Aorta (tissue), 5 donors: ENCODE measurements at places on chromosomes 2 and 18. TPM values are rescaled to one million over a fixed set of nuclear protein-coding genes. Genes with fewer than 3 reads are reported as not detected.

The ANKRD53 gene
- total RNA-seq, result 1.9 TPM

The KRTCAP3 gene
- total RNA-seq, result 2.4 TPM

The LIPG gene
- 23.7 TPM for total RNA-seq

The PPP1R7 gene
- 46.1 TPM for total RNA-seq

The TXNDC2 gene
- total RNA-seq, result 0.65 TPM

The ERMN gene
- total RNA-seq, result 0.36 TPM

GRCh38 chr18:31241900-31242409 lies 76.0 kb upstream of the DSG1 start:
- no peaks in the 10 kb centered on the region for H3K4me1 ChIP-seq
- no peak for DNase-seq
- no peak overlapping the region for H3K27ac ChIP-seq
- no peaks in the 10 kb centered on the region for H3K27me3 ChIP-seq

DNA sequence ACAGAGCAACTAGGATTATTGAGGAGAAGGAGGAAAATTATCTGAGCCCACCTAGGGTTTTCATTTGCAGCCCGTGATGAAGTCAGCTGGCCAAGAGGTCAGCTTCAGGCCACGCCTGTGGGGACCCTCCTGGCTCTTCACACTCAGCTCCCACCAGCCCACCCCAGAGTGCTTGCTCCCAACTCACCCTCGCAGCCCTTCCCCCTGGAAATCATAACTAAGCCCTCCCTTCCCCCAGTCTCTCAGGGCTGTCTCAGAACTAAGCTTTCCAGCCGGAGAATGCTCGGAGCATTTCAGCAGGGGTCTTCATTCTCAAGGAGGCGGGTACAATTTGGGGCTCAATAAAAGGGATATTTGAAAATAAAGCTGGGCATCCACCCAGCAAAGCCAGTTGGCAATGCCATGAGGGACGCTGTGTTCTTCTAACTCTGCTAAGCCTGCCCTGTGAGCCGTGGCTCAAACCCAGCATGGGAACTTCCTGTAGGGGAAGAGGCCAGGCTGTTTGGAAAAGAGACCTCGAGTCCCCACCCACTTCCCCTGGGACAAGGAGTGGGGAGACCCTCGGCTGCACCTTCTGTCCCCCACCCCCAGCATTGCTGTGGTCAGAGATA lies 194.9 kb downstream of the CTIF start:
- H3K27ac ChIP-seq, result peak overlapping the region; percentile 10
- no peaks in the 10 kb centered on the region for H3K27me3 ChIP-seq
- H3K4me1 ChIP-seq, result no peaks in the 10 kb centered on the region
- DNase-seq, result peak; percentile 60
- H3K4me3 ChIP-seq, result no peak overlapping the region

DNA sequence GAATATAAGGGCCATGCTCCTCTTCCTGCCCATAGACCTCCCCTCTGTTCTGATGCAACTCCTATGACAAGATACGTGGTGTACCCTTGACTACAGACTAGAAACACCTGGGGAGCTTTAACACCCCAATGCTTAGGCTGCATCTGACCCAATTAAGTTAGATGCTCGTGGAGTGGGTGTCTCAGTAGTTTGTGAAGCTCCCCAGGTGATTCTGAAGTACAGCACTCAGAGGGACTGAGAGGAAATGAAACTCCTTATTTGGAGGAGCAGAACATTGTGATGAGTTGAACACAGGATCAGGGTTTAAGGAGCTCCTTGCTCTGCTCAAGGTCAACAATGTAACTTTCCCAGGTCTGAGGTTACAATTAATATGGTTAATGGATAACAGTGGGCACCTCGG lies 80.3 kb upstream of the TTC39C start:
- H3K4me1 ChIP-seq, result no peaks in the 10 kb centered on the region
- no peak for DNase-seq
- H3K4me3 ChIP-seq, result no peak overlapping the region
- no peaks in the 10 kb centered on the region for H3K36me3 ChIP-seq
- H3K27me3 ChIP-seq, result no peaks in the 10 kb centered on the region

DNA sequence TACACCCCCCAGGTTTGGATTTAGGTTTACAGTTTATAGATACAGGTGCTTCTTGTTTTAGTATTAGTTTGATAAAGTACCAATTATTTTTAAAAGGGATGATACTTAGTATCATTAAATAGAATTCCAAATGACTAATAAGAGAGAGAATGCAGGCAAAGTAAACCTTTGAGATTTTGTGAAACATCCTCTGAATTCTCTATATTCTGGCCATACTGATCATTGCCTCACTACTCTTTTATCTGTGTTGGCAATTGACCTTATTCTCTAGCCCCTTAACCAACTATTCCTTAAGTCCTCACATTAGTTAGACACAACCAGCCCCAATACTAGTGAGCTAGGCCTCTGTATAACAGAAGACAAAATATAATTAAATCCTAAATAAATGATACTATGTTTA lies 125.4 kb downstream of the COMMD1 start:
- no peak overlapping the region for H3K4me3 ChIP-seq
- H3K4me1 ChIP-seq, result no peaks in the 10 kb centered on the region
- H3K27ac ChIP-seq, result no peak overlapping the region
- DNase-seq, result no peak

- no peak overlapping the region for H3K27ac ChIP-seq
- H3K36me3 ChIP-seq, result no peaks in the 10 kb centered on the region
- DNase-seq, result no peak
- H3K27me3 ChIP-seq, result no peaks in the 10 kb centered on the region
- H3K4me3 ChIP-seq, result no peak overlapping the region
Measured at GRCh38 chr2:1010415-1010930, 59.8 kb downstream of the SNTG2 start.

DNA sequence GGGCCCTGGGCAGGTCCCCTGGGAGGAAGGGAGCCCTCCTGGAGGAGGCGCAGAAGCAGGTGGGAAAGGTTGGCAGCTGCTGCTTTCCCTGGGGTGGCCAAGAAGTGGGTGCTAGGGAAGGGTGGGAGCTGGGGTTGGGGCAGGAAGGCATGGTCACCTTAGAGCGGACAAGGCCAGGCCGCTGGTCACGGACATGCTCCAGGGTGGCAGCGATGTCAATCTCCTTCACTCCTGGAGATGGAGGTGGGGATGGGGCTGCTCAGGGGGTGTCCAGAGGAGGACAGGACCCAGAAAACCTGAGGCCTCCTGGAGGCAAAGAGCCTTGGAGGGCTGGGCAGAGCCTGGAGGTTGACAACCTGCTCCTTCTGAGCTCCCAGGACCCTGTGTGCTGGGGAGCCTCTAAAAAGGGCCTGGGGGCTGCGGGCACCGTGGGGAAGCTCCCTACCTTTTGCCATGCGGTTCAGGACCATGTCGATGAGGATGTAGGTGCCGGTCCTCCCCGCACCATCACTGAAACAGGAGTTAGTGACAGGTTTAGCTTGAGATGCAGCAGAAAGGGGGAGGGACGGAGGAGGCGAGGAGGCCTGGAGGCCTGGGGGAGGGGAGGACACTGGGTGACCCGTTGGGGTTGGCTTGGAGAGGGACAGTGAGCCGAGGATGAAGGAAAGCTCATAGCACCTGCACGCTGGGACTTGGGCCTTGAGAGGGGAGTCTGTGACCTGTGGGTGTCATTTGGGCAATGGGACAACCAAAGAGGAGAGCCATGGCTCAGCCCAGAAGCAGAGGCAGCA lies 11.4 kb downstream of the DNAJB2 start:
- no peak overlapping the region for H3K27ac ChIP-seq
- H3K27me3 ChIP-seq, result no peaks in the 10 kb centered on the region
- peak; percentile 67 for DNase-seq

DNA sequence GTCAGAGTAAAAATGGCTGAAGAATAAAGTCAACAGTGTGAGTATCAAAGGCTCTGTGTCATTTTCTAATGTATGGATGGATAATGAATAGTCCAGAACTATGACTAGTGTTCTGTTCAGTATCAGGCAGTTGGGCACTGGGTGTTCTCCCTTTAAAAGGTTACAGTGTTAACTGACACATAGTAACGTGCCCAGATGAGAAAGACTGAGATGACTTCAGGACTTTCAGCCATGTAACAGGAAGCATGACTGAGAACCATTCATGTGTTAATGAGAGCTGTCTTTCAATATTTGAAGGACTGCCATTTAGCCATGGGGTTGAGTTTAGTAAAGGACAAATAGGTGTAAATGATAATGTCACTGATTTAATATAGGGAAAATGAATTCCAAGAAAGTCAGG lies 187.1 kb downstream of the GULP1 start:
- no peak for DNase-seq
- no peaks in the 10 kb centered on the region for H3K4me1 ChIP-seq
- H3K36me3 ChIP-seq, result no peaks in the 10 kb centered on the region
- no peak overlapping the region for H3K27ac ChIP-seq

DNA sequence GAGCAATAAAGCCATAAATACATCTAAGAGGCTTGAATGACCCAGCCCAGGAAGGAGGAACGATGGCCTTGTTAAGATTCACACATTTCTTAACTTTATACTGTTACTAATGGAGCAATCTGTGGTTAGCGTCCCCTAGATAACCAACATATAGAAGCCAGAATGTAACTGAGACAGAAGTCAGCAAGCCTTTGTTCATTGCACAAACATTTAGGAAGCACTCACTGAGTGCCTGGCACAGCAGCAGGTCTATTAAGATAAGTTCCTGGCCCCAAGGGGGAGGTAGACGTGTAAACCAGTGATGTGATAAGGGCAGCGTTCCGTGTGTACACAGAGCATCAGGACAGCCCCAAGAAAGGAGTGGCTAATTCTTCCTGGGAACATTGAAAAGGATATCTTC lies 63.6 kb upstream of the ATL2 start:
- H3K4me3 ChIP-seq, result no peak overlapping the region
- no peak for DNase-seq
- H3K4me1 ChIP-seq, result peaks cover 1% of the 10 kb centered on the region
